ENCODE measurements at places on chromosomes 5 and 9.
A peak's percentile ranks its signal among the peaks of the same experiment; 100 is the strongest.

GRCh38 chr5:154755361-154756008 lies at the start of gene LARP1:
TSS of gene LARP1 (plus strand) at chr5:154755377. CDS start at chr5:154755758, 381 bp downstream.
- DNase-seq, result no peak

DNA sequence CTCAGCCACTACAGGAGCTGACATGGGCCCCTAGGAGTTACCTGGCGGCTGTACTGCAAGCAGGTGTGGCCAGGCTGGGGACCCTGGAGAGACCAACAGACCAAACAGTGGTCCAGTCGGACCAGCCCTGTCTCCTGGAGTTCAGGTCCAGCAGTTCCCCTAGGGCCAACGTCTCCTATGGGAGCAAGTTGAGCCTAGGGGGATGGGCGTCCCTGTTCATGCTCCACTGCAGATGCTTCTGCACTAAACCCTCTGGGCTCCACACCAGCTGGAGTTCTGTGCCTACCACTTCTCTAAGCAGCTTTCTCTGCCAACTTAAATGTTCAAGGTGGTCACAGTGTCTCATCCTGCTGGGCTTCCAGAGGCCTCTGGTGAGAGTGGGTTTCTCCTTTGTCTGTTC lies 20.6 kb upstream of the OMD start:
- no peak for DNase-seq

- no peak for DNase-seq
Observed at GRCh38 chr5:4158750-4159447, 563.3 kb downstream of the IRX1 start.

- no peak for DNase-seq
Observed at GRCh38 chr5:115888027-115888426, 46.3 kb downstream of the AP3S1 start.

GRCh38 chr5:75325242-75325641 lies 11.8 kb upstream of the HMGCR start:
- no peak for DNase-seq

DNA sequence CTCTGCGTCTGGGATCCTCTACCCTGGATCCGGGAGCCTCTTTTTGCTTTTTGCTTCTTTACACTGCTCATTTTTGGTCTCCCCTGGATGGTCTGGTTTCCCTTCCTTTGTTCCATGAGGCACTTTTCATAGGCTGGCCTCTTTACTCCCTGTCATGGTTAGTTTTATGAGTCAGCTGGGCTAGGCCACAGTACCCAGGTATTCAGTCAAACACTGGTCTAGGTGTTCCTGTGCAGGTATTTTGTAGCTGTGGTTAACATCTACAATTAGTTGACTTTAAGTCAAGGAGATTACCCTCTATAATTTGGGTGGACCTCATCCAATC lies 17.5 kb downstream of the ANKRD33B start:
- no peak for DNase-seq

DNA sequence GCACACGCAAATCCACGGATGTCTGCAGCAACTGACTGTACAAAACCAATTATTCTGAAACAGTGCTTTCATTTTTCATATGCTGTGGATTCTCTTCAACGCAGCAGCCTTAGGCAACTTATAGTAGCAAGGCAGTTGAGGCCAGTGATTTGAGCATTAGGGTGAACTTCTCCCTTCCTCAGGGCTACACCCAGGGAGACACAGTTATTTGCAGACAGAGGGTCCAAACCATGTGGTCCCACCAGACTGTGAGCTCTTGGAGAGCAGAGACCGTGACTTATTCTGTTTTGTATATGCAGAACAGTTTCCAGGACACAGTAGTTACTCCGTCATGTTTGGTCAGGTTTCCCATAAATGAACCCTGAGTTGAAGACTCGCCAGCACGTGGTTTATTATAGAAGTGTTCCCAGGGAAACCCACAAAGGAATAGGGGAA lies 19.0 kb upstream of the WHRN start:
- no peak for DNase-seq

DNA sequence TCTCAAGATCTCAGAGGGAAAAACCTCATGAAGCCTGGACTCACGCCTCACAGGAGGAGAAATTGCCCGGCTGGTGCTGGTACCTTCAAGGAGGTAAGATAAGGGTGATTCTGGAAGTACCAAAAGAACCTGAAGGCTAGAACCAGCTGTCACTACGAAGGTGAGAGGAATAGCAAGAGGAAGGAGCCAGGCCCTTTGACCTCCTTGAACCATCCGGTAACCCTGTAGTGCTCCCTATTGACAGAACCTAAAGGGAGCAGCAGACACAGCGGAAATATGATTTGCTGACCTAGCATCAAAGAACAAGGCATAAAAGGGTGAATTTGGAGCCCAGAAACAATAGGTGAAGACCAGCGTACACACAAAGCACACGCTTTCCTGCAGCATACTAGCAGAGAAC lies 92.2 kb downstream of the DOCK8 start:
- DNase-seq, result peak; percentile 11

- no peak for DNase-seq
Observed at GRCh38 chr5:126234563-126235195, 188.5 kb upstream of the GRAMD2B start.

DNA sequence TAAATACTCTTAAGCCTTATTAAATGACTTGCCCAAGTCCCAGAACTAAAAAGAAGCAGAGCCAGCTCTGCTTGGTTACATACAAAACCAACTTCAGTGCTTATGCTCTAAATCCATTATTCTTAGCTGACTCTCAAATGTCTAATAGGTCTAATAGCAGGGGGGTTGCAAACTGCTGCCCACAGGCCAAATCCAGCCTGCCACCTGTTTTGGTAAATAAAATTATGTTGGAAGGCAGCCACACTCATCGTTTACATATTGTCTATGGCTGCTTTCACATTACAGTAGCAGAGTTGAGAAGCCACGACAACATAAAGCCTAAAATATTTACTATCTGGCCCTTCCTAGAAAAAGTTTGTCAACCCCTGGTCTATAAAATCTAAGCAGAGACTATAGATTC lies 69.0 kb downstream of the KLHL3 start:
- no peak for DNase-seq

DNA sequence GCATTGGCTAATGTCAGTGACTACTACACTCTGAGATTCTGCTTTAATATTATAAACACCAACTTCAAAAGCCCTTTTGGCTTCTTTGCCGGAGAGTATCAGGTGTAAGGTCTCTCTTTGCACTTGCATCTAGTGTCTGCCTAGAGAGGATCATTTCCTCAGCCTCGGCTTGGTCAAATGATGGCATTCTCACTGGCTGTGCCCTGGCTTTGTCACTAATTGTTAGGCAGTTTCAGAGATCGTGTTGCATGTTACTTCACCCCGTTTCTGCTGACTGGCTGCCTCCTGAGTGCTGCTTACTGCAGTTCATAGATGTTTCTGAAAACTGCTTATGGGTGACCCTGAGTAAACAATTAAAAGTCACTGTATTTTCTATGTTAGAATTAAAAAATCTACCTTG lies 48.8 kb downstream of the SLC1A3 start:
- no peak for DNase-seq

DNA sequence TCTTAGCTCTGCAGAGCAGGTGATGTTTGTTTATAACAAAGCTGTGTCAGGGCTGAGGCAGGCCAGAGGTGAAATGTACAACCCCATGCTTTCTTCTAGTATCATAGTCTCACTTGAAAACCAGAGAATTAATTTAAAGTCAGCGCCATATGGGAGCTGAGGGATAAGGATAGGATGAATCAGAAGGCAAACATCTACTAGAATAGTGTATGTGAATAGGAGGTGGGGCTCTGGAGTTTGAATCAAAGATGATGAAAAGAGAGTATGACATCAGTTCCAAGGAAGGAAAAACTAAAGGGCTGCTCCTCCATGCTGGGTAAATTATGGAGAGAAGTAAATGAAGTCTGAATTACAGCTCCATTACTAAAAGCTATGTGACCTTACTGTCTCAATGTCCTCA lies 441.5 kb downstream of the RASEF start:
- no peak for DNase-seq

GRCh38 chr5:180135967-180136629 lies 64.5 kb upstream of the RNF130 start:
- no peak for DNase-seq

DNA sequence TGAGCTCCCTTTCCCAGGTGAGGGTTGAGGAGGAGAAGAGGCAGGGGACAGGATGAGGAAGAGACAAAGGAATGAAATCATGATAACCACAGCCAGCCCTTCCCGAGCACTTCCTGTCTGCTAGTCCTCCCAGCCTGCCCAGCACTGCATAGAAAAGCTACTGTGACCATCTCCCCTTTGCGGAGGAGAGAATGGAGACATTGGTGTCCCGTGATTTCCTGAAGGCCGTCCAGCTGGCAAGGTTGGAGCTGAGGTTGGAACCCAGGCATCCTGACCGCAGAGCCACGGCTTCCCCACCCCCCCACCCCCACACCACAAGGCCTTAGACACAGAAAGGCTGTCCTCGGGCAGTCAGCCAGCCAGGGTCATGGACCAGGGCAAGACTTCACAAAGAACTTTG lies 131.1 kb upstream of the ICE1 start:
- no peak for DNase-seq

DNA sequence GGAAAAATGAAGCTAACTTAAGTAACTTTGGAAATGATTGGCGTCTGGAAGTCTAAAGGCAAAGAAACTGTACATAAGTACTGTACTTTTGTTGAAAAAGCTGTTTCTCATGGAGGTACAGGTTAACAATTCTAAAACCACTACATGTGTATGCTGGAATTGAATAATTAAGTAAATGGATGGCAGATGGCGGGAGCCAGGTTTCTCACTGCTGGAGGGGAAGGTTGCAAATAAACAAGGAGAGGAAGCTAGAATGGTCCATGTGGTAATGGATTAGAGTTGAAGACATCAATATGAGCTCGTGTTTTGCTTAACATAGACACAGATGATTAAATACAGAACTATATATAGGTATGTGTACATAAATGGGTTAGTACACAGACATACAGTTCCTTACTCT lies 43.2 kb upstream of the ASTN2 start:
- DNase-seq, result no peak

DNA sequence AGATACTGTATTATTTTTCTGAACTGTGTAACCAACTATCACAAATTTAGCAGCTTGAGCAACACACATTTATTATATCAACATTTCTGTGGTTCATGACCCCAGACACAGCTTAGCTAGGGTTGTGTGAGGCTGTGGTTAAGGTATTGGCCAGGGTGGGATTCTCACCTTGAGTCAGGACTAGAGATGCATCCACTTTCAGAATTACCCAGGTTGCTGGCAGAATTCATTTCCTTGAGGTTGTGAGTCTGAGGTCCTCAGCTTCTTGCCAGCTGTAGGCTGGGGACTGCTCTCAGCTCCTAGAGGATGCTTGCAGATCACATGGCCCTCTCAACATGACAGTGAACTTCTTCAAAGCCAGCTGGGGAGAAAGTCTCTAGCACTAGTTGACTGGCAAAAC lies 122.5 kb upstream of the RASGRF2 start:
- no peak for DNase-seq

DNA sequence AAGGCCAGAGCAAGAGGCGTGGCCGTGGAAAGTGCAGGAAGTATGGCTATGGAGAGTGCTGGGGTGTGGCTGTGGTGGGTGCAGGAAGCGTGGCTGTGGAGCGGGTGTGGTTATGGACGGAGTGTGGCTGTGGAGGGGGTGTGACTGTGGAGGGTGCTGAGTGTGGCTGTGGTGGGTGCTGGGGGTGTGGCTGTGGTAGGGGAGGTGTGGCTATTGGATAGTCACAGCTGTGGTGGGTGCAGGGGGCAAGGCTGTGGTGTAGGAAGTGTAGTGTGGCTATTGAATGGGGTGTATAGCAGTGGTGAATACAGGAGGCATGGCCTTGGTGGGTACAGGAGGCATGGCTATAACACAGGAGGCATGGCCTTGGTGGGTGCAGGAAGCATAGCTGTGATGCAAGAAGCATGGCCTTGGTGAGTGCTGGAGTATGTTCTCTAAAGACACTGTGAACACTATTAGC lies 40.8 kb upstream of the SPATA31C2 start:
- DNase-seq, result no peak

DNA sequence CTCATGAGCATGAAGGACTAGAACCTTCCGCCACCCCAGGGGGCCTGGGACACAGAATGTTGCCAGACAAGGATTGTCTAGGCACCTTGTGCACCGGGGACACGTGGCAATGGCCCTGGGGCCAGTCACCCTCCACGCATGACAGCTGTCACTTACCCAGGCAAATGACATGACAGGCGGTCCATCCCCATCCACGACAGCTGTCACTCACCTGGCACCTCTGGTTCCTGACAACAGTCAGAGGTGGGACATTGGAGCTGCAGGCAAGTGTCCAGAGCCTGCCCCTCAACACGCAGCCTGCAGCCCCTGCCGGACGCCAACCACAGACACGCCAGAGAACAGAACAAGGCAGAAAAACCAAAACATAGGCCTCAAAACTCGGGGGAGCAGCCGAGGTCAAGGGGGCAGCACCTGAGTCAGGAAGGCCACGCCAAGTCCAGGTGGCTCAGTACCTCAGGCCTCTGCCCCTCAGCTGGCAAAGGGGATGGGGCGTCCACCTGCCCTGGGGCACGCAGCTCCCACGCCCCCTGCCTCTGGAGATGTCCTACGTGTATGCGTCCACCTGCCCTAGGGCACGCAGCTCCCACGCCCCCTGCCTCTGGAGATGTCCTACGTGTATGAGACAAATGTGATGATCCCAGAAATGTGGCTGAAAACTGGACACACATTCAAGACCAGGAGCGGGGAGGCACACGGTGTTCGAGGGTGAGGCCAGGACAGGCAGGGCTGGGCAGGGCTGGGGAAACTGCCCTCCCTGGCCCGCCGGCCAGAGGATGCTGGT lies 14.5 kb downstream of the VAV2 start:
- no peak for DNase-seq

GRCh38 chr5:35044649-35045048 lies 3.1 kb downstream of the AGXT2 start:
- no peak for DNase-seq

GRCh38 chr9:33430942-33431341 lies 16.5 kb downstream of the AQP3 start:
- no peak for DNase-seq

DNA sequence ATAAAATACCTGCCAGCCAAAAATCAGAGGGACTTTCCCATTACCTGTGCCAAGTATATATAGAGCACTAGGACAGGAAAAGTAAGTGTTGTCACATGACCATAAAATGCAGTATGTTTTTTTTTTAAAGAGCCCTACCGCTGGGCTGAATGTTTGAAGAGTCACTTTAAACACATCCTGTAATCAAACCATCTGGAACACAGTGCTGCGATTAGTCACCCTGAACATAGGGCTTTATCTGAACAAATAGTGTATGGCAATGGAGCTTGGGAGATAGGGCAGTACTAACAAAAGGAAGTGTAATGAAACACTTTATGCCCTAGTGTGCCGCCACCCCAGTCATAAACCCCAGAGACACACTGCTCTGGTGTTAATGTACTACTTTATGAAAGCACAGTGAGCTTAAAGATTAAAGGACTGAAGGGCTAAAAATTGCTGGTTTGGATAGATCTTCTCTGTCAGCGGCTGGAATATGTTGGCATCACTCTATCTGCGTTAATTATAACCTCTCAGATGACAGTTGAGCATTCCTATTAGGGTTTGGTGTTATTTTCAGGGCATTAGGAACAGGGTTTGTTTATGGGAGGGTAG lies 90.4 kb downstream of the ZNF608 start:
- DNase-seq, result no peak
